Cortex of kidney (tissue), 1 donor: ENCODE measurements at places on chromosomes 5 and 9.

DNA sequence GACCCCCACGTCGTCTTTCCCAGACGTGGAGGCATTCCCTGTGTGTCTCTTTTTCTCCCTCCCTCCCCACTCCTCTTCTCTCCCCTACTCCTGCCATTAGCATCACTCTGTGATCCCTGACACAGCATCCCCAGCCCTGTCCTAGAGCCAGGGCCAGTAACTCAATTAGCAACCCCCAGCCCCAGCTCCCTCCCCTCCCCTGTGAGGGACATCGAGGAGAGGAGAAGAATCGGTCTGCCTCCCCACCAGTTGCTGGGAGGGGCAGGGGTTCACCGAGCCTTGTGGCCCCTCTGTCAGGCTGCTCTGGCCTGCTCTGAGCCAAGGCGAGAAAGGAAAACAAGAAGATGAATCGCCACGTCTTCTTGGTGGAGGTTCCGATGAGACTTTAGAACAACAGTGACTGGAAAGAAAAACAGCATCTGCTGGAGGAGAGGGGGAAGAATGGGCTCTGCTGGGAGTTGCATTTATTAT is 123.1 kb downstream of the PAPPA start:
- DNase-seq = no peak

DNA sequence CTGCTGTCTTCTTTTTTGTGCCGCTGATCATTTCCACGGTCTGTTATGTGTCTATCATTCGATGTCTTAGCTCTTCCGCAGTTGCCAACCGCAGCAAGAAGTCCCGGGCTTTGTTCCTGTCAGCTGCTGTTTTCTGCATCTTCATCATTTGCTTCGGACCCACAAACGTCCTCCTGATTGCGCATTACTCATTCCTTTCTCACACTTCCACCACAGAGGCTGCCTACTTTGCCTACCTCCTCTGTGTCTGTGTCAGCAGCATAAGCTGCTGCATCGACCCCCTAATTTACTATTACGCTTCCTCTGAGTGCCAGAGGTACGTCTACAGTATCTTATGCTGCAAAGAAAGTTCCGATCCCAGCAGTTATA is 17.1 kb downstream of the F2R start:
- DNase-seq = no peak

DNA sequence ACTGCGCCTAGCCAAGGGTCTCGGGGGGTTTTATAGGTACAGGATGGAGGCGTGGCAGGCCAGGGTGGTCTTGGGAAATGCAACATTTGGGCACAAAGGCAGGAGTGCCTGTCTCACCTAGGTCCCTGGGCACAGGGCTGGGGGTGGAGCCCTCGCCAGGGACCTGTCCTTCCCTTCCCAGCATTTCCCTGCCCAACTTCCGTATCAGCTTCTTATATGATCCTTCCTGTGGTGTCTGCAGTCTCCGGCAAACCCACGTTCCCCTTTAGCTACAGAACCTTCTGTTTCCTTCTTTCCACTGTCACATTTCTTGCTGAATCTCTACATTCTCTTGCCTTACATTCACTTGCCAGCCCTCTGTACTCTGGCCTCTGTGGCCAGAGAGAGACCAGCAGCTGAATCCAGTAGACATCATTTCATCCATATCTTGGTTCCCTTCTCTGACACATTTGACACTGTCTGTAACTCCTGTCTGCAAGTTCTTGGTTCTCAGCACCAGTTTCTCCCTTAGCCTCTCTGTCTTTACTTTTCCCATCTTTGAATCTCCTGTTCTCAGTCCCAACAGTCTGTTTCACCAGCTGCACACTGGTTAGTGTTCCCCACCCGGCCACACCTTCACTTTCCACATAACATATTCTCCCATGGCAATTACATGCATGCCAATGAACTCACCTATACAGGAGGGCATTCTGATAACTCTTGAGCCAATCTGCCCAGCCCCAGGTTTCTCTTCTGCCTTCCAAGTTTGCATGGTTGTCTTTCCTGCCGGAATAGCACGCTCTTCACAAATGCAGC is 134.7 kb upstream of the ZNF608 start:
- no peak for DNase-seq

DNA sequence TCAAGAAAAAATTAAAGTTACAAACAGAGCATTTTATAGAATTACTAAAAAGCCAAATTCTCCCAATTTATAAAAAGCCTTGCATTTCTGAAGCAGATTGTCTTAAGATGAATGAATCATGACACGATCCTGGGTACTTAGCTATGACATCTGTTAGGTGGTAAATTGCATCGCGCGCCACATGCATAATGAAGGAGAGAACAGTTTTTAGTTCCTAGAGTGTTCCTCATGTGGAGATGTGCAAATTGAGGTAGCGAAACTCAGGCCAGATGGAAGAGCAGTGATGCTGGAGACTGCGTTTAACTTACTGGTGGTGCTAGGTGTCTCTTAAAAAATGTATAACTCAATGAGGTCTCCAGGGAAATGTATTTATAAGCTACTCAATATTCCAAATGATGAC is 516.1 kb downstream of the EFNA5 start:
- no peak for DNase-seq

- no peak for DNase-seq
Observed at GRCh38 chr9:99266255-99267023, 44.4 kb downstream of the SEC61B start.

- DNase-seq = no peak
Observed at GRCh38 chr9:69199769-69200470, 25.8 kb downstream of the TJP2 start.

GRCh38 chr9:70979966-70980365 is 141.5 kb downstream of the TRPM3 start:
- no peak for DNase-seq

DNA sequence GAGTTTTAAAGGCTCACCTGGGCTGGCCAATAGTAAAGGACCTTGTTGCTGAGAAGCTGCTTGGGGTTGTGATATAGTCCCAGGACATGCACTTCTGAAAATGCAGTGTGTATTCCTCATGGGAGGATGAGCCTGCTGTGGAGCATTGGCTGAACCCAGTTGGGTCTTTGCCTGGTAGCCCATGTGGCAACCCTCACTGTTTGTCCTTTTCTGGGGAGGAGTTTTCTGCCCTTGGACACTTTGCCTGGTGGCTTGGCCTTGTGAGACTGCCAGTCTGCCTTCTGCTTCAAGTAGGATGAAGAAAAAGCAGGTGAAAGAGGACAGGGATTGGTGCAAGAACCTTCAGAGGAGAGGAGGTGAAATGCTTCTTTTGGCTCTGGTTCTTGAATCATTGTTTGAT is 4.0 kb downstream of the TENT4A start:
- DNase-seq = no peak

DNA sequence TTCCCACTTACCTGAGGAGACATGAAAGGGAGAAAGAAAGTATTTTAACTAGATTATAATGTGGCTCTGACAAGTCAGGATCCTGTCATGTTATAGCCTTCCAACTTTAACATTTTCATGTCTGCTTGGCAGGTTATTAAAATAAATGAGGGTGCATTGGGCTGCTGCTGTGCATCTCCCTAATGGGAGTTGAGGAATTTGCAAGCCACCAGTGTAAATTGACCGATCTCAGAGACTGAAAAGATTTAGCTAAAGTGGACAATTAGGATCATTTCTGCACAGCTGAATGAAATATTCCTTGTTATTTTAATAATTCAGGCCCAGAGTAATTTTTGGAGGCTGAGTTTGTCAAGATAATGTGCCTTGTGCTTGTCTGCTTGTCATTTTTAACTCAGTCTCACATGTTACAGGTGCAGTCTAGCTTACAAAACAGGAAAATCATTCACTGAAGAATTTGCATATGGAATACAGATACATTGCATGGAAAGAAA is 366.3 kb upstream of the ADAMTS16 start:
- no peak for DNase-seq

DNA sequence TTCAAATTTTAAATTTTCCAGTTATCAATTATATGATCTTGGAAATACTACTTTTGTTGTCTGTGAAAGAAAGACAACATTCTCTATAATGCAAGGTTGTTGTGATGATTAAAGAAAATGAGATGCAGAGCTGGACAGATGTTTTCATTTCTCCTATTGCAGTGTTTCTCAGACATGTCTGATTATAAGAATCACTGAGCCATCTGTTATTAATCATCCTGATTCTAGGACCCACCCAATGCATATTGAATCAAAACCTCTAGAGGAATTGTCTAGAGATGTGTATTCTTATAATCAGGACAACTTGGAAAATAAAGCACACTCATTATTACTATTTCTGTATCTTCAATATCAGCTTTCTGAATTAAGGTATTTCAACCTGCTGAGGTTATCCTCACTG is 121.1 kb upstream of the ASTN2 start:
- DNase-seq = no peak

DNA sequence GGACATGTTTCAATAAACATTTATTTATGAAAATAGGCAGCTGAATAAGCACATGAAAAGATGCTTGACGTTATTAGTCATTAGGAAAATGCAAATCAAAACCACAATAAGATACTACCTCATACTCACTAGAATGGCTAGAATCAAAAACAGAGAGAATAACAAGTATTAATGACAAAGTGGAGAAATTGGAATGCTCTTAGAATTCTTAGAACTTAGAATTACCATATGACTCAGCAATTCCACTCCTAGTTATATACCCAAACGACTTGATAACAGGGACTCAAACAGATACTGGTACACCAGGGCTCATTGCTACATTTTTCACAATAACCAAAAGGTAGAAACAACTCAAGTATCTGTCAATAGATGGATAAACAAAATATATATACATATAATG is 15.1 kb upstream of the TRIM36 start:
- no peak for DNase-seq

DNA sequence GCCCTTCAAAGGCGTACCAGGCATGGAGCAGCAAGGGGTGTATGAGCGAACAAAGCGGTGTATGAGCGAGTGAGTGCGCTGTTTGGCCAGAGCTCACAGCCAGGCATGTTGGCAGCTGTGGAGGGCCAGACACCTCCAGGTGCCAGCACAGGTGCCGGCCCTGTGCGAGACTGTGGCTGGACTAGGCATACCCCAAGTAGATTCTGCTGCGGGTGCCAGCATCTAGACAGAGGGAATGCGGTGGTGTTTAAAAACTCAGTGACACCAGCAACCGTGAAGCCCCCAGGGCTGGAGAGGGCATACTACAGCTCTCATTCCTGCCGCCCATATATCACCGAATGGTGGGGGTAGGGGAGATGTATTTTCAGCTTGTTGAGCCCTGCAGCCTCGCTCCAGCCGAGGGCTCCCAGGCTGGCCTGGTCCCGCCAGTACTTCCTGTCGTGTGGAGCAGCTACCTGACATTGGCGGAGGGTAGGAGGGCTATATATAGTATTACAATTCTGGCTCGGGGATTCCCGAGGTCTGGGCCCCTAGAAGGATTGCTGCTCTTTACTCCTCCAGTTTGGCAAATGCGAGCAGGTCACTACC is 1829.6 kb upstream of the NUDT12 start:
- no peak for DNase-seq

DNA sequence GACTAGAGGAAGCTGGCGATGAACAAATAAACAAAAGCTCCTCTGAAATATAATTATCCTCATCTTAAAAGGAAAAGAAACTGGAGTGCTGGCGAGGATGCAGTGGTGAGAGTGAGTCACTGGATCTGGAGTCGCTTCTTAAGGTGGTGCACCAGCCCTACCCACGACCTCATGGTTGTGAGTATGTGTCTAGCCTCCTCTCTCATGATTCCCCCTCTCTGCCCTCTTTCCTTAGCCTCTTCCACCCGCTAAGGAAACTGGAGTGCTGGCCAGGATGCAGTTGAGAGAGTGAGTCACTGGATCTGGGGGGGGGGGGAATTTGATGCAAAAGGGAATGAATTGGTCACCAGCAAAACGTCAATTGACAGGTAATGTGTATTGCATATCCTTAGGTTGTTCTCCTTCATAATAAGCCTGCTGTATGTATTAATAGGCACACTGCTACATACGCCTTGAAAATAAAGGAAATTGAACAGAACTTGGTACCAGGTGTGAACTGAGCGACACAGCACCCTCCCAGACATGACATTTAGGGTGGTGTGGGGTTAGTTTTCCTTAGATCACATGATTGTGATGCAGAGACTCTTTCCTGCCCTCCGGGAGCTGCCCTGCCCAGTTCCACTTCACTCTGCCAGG is 36.3 kb upstream of the EBF1 start:
- no peak for DNase-seq

DNA sequence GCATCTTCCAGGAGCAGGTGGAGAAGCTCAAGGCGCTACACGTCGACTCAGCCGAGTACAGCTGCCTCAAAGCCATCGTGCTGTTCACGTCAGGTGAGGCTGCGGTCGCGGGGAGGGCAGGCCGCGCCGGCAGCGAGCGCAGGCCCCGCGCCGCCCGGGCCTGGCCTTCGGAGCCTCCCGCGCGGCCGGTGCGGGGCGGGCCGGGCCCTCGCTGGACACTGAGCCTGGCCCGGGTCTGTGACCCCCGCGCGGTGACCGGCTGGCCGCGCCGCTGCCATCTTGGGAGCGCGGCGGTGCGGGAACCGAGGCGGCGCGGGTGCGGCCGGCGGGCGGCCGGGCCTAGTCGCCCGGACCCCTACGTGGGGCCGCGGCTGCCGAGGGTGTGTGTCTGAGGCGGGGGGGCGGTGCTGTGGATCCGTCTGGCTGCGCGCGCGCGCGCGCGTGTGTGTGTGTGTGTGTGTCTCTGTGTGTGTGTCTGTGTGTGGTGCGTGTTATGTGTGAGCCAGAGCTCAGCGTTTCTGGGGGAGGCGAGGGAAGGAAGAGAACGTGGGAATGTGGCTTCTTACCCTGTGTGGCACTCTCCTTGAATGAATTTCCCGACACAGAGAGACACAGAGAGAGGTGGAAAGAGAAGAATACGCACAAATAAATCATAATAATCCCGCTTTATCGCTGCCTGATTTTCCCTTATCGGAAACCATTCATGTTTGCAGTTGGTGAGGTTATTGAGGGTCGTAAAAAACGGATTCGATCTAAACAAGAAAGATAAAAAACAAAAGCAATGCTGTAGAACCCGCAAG is 5.5 kb downstream of the NR2F1 start:
- DNase-seq = no peak

DNA sequence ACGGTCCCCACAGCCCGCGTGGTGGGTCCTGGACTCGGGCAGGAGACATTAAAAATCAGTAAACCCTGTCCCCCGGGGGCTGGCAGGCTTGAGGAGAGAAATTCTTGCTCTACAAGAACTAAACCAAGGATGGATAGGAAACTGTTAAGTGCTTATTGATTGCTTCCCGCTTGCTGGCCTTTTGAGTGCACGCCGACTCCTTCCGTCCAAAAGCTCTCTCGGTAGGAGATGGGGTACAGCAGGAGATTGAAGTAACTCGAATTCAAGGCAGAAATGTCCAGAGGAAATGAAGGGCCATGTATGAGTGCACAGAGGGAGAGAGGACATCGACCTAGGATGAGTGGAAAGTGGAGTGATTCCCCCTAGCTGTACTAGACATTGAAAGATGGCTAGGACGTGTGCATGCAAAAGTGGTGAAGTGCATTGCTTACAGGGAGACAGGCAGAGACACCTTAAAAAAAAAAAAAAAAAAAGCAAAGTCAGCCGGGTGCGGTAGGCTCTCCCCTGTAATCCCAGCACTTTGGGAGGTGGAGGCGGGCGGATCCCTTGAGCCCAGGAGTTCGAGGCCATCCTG is 923 bp downstream of the RECK start:
- no peak for DNase-seq

DNA sequence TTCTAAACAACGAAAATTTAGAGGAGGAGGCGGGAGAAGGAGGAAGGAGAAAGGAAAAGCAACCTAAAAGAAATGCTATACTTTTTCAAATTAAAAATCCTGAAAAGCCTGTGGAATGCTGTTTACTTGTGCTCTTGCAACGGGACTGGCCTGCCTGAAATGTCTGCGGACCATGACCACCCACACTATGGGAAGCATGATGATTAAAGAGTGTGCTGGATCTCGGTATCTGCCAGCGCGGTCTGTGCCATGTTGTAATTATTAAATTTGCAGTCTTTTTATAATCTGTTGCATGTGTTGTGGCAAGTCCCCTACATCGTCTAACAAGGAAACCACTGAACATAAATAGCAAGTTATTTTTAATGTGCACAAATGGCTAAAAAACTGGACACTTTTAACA is 111.4 kb downstream of the FANCC start:
- no peak for DNase-seq
